ENCODE measurements at places on chromosomes 2 and 18.

GRCh38 chr18:47898696-47899095 is 31.8 kb downstream of the SMAD2 start:
- no peak for DNase-seq

DNA sequence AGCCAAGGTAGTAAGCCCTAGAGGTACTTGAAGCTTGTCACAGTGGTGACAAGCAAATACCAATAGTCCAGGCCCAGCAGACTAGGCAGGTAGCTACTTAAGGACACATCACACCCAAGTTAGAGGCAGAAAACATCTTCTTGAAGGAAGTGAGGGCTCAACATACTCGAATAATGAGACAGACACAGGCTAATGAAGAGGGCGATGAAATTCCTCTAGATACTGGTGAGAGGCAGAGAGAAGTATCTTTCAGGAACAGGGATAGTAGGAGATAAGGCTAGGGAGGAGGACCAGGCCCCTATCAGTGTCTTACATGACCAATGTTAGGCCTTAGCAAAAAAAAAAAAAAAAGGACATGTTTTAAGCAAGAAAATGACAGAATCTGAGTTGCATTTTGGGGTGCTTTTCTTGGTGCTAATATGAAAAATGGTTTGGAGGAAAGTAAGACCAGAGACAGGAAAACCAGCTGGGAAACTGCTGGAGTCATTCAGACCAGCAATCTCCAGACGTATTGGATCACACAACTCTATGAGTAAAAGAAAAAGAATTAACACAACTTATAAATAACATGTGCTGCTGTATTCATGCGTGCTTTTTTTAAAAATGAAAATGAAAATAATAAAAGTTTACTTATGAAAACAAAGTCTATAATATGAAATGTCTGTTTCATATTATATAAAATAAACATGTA is 37.7 kb downstream of the COBLL1 start:
- no peak for DNase-seq

DNA sequence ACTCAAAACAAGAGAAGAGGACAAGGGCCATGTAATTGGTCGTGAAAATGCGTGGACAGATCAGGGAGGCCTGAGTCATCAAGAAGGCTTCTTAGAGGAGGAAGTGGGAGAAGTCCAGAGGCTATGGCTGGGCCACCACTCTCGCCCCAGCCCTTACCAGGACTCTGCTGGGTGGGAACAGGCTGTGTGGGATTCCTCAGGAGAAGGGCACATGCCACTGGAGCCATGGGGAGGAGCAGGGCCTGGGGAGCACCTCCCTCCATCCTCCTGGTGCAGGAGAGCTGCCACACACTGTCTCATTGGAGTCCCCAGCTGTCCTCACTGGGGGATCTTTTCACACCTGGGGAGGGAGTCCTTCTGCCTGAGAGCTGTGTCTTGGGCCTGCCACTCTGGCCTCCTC is 9.4 kb upstream of the RALB start:
- no peak for DNase-seq

DNA sequence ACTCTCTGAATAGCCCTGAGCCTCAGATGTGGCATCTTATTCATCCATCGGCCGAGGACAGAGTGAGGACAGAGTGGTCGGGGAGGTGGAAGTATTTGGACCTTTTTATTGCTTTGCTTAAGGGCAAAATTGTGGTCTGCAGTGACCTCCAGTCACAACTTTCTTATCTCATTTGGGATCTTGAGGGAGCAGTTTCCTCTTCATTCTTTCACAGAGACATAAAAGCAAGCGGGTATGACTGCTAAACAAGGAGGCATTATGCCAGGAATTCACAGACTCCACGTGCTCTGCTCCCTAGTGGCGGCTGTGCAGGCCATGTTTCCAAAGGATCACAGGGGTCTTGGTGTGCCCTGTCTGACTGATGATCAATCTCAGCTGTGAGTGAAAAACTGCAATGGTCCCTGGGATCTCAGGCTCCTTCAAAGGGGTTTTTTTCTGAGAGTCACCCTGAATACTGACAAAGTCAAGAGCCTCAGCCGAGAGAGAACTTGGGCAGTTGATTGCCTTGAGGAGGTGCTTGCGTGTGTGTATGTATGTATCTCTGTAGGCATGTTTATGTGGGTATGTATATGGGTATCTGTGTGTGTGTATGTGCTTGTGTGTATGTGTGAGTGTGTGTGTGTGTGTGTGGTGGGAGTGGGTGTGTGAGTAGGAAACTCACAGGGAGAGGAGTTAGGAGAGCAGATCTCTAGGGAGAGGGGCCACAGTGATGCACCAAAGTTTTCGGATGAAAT is 47.7 kb downstream of the RAPGEF4 start:
- DNase-seq = no peak

DNA sequence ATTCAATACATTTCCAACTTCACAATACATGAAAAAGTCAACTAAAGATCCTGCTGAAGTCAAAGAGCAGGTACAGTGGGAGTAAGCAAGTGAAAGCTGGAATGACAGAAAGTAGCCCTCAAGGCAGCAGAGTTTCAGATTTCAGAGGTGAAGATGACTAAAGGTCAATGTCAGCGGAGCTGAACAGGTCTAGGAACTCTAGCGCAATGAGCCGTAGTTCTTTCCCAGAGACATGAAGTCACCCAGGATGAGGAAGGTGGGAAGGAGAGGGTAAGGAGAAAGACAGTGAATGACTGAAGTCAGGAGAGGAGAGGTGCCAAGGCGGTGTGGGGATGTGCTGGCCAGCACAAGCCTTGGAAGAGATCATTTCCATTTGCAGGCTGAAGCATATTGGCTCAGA is 28.1 kb downstream of the PTPN2 start:
- no peak for DNase-seq

GRCh38 chr2:131646669-131647297 is 119.1 kb downstream of the CCDC74A start:
- DNase-seq = no peak

GRCh38 chr2:137706786-137707613 is 257.3 kb upstream of the HNMT start:
- DNase-seq = no peak

DNA sequence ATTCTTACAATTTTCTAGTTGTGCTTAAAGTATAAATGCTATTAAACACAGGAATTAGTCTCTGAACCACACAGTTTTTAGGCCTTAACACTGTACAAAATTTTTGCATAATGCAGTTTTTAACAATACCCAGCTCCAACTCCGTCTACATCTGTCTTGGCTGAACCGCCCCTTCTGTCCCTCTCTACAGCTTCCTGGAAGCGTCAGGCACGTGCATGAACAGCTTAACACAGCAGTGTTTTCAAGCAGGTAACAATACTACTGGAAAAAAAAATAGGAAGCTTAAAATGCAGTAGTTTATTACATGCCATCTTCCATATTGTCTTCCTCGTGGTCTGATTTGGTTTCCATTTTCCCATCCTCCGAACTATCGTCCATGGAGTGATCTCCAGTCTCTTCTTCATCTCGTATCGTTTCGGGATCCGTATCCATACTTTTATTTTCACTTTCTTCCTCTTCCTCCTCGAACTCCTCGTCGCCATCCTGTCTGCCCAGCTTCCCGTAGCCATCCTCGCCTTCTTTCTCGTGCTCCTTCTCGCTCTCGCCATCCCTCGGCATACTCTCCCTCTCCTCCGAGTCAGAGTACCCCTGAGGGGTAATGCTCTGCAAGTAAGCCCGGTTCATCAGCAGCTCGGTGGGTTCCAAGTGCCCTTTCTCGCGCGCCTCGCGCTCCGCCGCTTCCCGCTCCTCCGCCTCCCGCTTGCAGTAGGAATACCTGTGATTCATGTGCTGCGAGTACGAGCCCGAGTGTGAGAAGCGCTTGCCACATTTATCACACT is 130.6 kb downstream of the ZEB2 start:
- DNase-seq = no peak

DNA sequence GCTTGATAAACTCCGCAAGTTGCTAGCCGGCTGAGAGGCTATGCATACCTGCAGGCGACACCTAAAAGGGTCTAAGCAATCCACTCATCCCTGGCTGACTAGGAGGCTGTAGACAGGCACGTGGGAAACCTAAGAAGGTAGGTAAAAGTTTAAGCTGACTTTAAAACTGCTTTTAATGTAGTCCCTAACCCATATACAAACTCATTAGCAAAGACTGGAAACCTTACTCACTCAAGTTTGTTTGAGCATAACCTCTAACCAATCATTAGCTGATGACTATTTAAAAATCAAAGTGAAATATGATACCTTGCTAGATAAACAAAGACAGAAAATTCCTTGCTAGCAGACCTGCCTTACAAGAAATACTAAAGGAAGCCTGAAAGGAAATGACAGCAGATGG is 106.4 kb downstream of the EXOC6B start:
- no peak for DNase-seq

DNA sequence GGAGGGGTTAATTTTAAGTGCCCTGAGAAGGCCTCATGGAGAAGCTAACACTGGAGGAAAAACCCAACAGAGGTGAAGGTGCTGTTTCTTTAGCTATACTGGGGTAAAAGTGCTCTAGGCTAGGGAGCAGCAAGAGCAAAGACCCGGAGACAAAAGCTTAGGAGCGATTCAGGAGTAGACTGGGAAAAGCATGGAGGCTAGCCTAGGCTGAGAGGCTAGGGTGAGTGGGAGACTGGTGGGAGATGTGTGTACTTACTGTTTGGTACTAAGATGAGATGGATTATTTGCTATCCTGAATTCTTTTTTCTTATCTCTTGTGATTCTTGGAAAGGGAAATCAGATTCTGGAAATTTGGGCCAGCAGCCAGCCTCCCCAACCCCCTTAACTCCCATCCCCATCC is 2.0 kb downstream of the GIGYF2 start:
- DNase-seq = no peak

- DNase-seq = peak; percentile 26
Observed at GRCh38 chr2:28445448-28446258, 50.2 kb upstream of the PLB1 start.

- DNase-seq = no peak
Observed at GRCh38 chr2:217062768-217063167, 202.9 kb upstream of the TNP1 start.

DNA sequence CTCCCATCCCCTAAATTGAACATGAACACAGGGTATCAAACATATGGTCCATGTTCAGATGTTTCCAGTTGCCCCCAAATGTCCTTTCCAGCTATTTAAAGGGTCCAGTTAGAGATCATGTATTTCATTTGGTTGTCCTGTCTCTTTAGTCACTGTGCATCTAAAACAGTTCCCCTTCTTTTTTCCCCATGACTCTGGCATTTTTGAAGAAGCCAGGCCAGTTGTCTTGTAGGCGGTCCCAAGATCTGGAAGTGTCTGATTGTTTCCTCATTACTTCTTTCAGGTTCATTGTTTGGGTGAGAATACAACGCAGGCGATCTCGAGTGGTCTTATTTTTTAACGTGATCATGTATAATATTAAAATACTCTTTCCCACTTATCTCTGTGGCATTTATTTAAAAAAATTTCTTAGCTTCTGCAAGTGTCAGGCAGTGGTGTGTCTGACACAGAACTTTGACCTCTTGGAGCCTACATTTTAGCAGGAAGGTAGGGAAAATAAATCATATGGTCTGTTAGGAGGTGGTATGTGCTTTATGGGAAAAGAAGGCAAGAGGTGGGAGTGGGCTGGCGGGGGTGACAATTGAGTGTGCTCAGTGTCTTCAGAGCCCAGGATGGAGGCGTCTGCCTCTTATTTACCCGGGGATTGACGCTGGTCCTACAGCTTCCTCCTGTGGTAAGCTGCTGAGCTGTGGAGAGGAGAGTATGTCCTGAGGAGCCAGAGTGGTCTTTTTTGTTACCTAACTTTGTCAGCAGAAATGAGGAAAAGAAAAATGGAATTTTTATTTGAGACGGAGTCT is 8.1 kb downstream of the RAB31 start:
- DNase-seq = no peak

DNA sequence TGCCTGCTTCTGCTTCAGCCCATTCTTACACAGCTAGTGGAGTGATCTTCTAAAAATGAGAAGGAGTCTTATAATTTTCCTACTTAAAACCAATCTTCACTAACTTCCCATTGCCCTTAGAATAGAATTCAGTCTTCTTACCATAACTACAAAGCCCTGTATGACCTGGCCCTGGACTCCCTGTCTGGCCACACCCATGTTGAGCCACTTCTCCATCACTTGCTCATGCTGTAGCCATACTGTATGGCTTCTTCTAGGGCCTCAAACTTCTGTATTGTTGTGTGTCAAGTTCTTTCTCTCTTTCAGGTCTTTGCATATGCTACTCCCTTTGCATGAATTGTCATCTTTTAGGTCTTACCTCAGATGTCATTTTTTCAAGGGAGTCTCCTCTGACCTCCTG is 11.2 kb downstream of the DGUOK start:
- no peak for DNase-seq

DNA sequence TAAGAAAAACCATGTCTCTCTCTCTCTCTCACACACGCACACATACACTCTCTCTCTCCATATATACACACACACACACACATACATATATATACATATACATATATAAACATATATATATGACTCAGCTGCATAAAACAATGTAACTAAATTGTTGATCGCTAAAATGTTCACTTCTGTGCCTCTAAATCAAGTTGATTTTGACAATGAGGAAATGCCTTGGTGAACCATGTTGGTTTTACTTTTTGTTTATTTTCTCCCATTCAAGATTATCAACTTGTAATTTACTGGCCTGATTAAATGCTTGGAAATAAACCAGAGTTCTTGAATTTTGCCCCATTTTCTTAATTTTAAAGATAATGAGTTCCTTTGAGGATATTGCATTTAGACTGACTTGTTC is 500.4 kb downstream of the PARD3B start:
- no peak for DNase-seq

GRCh38 chr2:192729369-192729768 is 534.6 kb upstream of the TMEFF2 start:
- DNase-seq = no peak

DNA sequence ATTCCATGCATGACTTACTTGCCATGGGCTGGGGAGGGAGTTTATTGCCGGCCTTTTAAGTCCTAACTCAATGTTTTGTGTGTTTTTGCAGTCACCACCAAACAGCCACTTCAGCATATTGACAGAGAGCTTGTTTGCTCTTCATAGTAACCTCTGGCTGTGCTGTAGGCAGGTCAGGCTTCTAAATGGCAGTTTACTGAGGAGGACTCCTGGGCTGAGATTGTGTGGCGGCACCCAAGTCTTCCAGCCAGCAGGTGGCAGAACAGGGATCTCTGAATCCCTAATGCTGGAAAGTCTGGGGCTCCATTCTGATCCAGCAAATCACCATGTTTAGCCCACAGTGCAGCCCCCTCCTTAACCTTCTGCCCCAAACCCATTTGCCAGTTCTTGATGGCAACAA is 121.2 kb downstream of the CAPN13 start:
- DNase-seq = no peak

DNA sequence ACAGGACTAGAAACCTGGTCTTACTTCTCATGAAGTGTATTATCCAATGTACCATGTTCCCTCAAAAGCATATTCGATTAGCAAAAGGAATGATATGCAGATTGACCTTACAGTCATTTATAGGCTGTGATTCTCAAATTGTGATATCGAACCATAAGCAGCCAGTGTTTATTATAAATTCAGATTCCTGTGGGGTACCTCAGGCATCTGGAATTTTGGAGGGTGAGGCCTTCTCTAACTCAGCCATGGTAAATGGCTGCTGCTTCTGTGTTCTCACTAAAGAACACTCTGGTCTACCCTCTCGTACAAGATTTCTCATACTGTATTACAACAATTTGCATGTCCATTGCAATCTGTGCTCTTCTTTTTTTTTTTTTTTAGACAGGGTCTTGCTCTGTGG is 84.5 kb downstream of the PRPF40A start:
- DNase-seq = no peak
